ENCODE measurements at places on chromosomes 1 and 21.

GRCh38 chr21:32884062-32884461 is 112.5 kb upstream of the PAXBP1 start:
- no peak overlapping the region for H3K27ac ChIP-seq
- no peaks in the 10 kb centered on the region for H3K27me3 ChIP-seq
- peak; percentile 32 for DNase-seq
- no peaks in the 10 kb centered on the region for H3K36me3 ChIP-seq

GRCh38 chr1:64269558-64269884 is 66.1 kb downstream of the UBE2U start:
- H3K4me3 ChIP-seq, result no peak overlapping the region
- no peaks in the 10 kb centered on the region for H3K4me1 ChIP-seq
- no peaks in the 10 kb centered on the region for H3K27me3 ChIP-seq
- no peaks in the 10 kb centered on the region for H3K36me3 ChIP-seq
- no peak overlapping the region for H3K27ac ChIP-seq
- DNase-seq, result no peak

GRCh38 chr21:15731243-15731613 is 1.4 kb downstream of the USP25 start:
- DNase-seq, result no peak
- peak overlapping the region; percentile 77 for H3K4me3 ChIP-seq
- peak overlapping the region; percentile 8 for H3K27ac ChIP-seq
- H3K4me1 ChIP-seq, result peaks cover 15% of the 10 kb centered on the region
- no peaks in the 10 kb centered on the region for H3K27me3 ChIP-seq

- H3K27ac ChIP-seq, result no peak overlapping the region
- H3K4me1 ChIP-seq, result no peaks in the 10 kb centered on the region
- no peak for DNase-seq
- no peak overlapping the region for H3K4me3 ChIP-seq
Measured at GRCh38 chr1:91406773-91407389, 2.2 kb upstream of the HFM1 start.

Measured in kidney (tissue), 22 donors.